Hematopoietic multipotent progenitor cell treated with erythropoietin and hydrocortisone succinate and interleukin-3 and kit ligand, for 15 days (in vitro differentiated cells): ENCODE measurements at places on chromosomes 13 and 19.

- no peak for DNase-seq
These were observed 899.3 kb downstream of the UQCRFS1 start for GRCh38 chr19:28313633-28314032.

- DNase-seq: no peak
These were observed 4.9 kb downstream of the ZNF333 start for GRCh38 chr19:14694641-14695266.

- DNase-seq: no peak
These were observed 46.4 kb downstream of the RUBCNL start for GRCh38 chr13:46340631-46341111.

GRCh38 chr19:32830231-32831014, 39.1 kb downstream of the SLC7A9 start:
- DNase-seq: no peak

GRCh38 chr19:18996351-18996750, 37.0 kb downstream of the SUGP2 start:
- DNase-seq: no peak

DNA sequence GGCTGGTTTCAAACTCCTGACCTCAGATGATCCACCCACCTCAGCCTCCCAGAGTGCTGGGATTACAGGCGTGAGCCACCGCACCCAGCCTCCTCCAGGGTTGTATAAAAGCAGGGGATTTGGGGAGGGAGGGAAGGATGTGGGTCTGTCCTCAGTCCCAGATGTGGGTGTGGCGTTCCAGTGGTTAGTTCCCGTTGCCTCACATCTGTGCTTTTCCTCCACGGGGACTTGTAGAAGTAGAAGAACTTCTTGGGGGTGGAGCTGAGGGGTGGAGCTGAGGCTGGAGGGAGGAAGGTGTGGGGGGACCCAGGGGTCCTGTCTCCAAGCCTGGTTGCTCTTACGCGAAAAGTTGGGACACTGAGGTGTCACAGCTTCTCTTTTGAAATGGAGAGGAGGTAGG, 514 bp upstream of the MCEMP1 start:
- no peak for DNase-seq

DNA sequence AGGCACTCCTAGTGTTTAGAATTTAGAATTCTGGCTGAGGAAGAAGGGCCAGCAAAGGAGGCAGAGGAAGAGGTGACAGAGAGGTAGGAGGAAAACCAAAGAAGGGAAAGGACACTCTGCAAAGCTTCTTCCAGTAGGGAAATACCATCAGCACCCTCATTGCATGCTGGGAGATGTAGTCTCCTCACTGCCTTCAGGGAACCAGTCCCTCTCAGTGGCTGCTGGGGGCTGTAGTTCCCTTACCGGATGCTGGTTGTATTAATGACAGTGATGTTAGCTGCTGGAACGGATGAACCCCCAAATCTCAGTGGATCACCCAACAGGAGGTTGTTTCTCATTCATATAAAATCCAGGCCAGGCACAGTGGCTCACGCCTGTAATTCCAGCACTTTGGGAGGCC, 10.1 kb downstream of the GRIN2D start:
- no peak for DNase-seq

DNA sequence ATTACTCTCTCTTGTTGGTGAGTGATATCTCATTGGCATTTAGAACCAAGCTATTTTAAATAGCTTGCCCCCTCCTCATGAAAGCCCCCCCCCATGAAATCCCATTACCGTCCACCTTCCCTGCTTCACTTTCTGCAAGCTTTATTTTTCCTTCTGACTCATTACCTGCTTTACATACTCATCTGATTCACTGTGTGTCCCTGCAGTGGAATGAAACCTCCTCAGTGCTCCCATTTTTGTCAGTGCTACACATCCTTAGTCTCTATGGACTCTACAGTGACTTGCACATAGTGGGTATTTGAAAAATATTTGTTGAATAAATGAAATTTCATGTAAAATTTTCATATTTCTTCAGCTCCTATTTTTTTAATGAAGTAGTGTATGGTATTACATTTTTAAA, 62.3 kb downstream of the DOCK9 start:
- no peak for DNase-seq

DNA sequence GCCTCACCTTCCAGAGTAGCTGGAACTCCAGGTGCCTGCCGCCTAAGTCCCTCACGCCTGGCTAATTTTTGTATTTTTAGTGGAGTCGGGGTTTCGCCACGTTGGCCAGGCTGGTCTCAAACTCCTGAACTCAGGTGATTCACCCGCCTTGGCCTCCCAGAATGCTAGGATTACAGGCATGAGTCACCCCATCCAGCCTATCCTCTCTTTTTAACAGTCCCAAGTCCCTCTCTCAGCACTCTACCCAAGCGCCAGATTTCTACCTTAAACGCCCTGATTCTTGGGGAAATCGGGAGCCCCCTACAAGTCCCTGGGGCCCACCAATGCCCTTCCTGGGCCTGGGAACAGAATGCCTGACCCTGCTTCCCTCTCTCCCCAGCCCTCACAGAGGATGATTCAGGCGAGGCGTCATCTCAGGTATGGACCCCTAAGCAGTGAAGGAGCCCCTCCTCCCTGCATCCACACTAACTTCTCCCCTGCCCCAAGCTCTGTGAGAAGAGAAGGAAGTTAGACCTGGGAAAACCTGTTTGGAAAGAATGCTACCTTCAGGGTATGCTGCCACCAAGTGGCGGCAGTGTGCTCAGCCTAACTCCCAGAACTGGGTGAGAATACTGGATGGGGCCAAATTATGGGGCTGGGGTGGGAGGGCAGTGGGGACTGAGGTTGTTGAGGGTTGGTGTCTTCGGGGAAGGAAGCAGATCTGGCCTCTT, 20.8 kb upstream of the EBI3 start:
- peak; percentile 30 for DNase-seq

- peak; percentile 50 for DNase-seq
These were observed 4.6 kb downstream of the TM9SF2 start for GRCh38 chr13:99505814-99506269.

- no peak for DNase-seq
These were observed 32.1 kb upstream of the PEPD start for GRCh38 chr19:33553530-33554310.

GRCh38 chr19:55552620-55553019, 7.3 kb upstream of the SBK3 start:
- no peak for DNase-seq

DNA sequence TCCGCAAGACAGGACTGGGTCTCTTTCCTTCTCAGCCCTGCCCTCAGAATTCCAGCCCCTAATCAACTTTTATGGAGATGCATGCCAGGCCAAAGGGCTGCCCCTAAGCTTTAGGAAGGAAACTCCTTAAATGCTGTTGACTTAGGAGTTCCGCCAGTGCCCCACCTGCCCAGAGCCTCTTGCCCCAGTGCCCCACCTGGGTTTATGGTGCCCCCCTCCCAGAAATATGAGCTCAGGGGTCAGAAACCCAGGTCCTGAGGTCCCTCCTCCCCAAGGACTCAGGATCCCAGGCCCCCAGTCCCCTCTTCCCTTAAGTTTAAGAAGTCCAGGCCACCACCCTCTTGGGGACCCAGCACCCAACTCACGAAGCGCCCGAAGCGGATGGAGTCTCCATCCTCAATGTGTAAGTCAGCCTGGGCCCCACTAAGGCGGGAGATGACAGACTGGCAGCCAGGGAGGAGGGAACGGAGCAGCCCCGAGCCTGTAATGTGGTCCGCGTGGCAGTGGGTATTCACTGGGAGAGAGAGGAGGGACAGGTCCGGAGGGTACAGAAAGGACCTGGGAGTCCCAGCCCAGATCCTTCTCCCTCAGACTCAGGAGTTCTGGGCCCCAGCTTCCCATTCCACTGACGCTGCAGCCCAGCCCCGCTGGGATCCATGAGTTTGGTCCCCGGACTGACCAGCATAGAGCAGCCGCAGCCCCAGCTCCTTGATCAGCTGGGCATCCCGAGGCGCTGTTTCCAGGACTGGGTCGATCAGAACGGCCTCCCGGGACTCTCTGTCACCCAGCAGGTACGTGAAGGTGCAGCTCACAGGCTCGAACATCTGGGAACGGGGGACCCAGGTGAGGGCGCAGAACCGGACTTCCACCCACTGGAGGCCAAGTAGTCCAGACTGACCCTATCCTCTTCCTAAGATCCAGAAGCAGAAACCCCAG, 897 bp downstream of the ETHE1 start:
- no peak for DNase-seq

GRCh38 chr13:21717817-21718216, 46.9 kb downstream of the FGF9 start:
- DNase-seq: no peak

DNA sequence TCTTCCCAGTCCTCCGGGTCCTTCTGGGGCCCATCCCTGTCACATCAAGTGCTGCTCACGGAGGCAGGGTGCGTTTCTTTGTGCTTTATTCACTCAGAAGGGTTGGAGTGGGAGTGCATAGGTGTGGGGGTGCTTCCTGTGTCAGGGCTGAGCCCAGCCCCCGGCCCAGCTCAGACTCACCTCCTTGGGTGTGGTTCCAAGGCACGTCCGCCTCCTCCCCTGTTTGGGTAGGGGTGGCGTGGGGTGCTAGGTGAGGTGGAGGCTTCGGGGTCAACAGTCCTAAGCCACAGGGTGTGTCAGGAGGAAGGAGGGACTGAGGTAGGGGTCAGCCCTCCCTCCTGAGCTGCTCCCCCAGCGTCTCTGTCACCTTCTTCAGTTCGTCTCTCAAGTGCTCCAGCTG, 3.1 kb downstream of the CCER2 start:
- no peak for DNase-seq

DNA sequence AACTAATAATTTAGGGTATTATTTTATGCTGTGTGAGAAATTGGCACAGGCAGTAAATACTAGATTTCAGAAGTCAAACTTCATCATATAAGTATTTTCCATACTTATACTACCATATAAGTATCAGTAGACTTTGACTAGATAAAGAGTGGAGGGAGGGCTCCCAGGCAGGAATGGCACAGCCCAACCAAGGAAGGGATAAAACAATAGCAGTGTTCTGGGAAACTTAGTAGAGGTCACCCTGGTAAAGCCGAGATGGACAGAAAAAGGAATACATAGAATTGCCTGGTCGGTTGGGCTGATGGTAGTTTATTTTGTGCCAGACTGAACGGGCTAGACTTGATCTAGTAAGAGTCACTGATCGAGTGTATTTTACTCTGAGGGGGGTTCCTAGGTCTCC, 19.6 kb upstream of the KCTD4 start:
- no peak for DNase-seq

DNA sequence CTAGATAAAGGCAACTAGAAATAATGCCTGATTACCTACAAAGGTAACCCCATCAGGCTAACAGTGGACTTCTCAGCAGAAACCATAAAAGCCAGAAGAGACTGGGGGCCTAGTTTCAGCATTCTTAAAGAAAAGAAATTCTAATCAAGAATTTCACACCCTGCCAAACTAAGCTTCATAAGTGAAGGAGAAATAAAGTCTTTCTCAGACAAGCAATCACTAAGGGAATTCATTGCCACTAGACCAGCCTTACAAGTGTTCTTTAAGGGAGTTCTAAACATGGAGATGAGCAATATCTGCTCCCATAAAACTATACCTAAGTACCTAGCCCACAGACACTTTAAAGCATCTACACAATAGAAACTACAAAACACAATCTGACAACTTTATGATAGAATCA, 823.5 kb downstream of the PCDH17 start:
- DNase-seq: no peak

GRCh38 chr13:80297503-80297902, 43.4 kb downstream of the SPRY2 start:
- DNase-seq: no peak

DNA sequence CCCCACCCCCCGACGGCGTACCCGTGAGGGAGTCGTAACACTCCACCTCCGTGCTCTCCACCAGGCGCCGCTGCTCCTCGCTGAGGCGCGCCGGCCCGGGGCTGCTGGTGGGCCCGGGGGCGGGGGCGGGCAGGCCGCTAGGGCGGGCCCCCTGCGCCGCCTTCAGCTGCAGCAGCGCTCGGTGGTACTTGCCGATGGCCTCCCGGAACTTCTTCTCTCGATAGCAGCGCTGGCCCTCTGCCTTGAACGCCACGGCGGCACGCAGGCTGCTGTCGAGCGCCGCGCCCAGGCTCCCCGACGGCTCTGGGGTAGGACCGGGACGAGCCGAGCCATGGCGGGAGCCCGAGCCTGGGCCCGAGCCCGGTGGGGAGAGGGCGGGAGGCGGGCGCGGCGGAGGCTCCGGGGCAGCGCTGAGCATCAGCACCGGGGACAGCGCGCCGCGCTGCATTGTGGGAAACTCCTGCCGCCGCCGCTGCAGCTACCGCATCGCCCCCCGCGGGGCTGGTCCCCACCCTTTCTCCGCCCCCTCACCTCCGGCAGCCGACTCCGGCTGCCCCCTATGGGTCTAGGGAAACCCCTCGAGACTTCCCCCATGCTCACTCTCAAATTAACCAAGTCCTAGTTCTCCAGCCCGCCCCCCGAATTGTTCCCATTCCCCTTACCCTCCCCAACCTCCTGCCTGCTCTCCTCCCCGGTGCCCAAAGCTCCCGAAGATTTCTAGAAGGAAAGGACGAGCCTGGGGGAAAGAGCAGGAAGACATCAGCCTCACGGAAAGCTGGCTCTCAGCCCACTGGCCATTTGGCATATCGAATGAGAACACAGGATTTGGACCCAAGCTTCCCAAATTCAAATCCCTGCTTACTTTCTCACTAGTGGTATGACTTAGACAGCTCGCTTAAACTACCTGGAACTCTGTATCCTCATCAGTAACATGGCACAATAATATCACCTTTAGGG, at the start of gene TTC9B:
TSS of gene TTC9B (minus strand) at position 451 of the 957 bp plus-strand sequence. CDS start at position 448, 3 bp downstream.
- no peak for DNase-seq

GRCh38 chr13:105798541-105798940, 736.9 kb downstream of the EFNB2 start:
- DNase-seq: no peak

GRCh38 chr13:54185785-54186184, 1157.2 kb downstream of the OLFM4 start:
- no peak for DNase-seq

DNA sequence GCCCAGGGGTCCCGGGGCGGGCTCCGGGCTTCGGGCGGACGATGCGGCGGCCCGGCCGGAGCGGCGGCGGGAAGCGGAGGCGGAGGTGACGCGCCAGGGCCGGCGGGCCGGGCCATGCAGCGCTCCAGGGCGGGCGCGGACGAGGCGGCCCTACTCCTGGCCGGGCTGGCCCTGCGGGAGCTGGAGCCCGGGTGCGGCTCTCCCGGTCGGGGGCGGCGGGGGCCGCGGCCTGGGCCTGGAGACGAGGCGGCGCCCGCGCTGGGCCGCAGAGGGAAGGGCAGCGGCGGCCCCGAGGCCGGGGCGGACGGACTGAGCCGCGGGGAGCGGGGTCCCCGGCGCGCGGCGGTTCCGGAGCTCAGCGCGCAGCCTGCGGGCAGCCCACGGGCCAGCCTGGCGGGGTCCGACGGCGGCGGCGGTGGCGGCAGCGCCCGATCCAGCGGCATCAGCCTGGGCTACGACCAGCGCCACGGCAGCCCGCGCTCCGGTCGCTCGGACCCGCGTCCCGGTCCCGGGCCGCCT, 362 bp downstream of the WTIP start:
- no peak for DNase-seq

GRCh38 chr19:44742330-44743061, 6.0 kb upstream of the BCL3 start:
- no peak for DNase-seq
